ENCODE measurements at places on chromosomes 16 and 17.

- no peak for DNase-seq
Measured at GRCh38 chr16:65122724-65123395, 997 bp upstream of the CDH11 start.

- peak; percentile 48 for DNase-seq
Measured at GRCh38 chr16:15950161-15950854, 892 bp downstream of the ABCC1 start.

DNA sequence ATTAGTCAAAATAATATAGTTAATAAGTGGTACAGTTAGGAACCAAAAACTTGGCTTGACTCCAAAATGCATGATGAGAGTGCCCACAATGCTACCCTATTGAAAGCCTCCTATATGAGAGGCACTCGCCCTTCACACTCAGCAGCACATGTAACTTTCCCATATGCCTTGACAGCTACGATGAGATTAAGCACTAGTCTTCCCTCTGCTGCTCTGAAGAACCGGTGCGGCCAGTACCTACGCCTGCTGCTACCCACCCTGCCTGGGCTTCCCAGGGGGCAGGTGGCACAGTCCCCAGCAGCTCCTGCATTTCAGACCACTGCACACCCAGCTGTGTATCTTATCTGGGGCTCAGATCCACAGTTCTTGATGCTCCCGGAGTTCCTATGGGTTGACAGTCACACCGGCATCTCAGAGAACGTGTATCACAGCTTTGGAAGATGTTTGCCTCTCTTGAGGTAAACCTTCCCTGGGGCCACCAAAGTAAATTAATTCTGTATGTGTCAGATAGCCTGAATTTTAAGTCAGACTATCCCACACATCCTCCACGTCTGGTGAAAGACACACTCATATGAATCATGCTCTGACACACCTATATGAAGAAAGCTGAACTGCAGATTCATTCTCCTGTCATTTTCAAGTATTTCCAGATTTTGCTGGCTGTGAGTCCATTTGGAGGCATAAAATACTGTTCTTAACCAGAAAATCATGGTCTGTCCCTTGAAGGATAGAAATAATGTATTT, 77.8 kb downstream of the MYH10 start:
- no peak for DNase-seq

GRCh38 chr16:12681653-12682052, 122.0 kb downstream of the CPPED1 start:
- DNase-seq, result no peak

- DNase-seq, result no peak
Measured at GRCh38 chr17:28563475-28563874, 7.8 kb downstream of the PIGS start.

- no peak for DNase-seq
Measured at GRCh38 chr17:50902372-50903353, 36.5 kb upstream of the TOB1 start.

- DNase-seq, result no peak
Measured at GRCh38 chr17:55063885-55064874, 95.6 kb downstream of the STXBP4 start.

DNA sequence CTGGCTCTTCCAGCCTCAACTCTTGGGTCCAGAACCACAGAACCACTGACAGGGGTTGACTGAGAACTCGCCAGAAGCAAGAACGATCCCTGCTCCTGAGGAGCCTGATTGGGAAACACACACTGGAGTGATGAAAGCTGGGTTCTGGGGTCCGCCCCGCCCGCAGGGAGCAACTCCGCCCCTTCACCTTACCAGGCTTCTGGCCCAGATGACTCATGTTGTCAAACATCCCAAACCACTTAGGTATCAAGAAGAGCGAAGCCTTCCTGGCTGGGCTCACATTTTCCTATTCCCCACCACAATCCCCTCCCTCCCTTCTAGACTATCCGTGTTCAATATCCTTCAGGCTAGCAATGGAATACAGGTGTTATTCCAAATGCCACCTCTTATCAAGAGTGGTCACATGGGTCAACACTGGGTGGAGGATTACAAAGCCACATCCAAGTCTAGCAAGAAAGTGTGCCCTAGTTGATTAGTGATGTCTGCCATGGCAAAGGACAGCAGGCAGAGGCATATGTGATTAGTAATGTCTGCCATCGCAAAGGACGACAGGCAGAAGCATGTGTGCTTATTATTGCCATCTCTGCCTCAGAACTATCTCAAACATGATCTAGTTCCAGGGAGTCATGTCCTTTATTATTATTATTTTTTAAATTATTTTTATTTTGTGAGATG, 70.5 kb downstream of the TIMM22 start:
- DNase-seq, result no peak

GRCh38 chr16:50706250-50706649, 12.8 kb downstream of the NOD2 start:
- no peak for DNase-seq
